ENCODE measurements at places on chromosomes 6 and 20.

GRCh38 chr6:88074791-88075190 is 27.1 kb downstream of the SPACA1 start:
- DNase-seq: no peak

DNA sequence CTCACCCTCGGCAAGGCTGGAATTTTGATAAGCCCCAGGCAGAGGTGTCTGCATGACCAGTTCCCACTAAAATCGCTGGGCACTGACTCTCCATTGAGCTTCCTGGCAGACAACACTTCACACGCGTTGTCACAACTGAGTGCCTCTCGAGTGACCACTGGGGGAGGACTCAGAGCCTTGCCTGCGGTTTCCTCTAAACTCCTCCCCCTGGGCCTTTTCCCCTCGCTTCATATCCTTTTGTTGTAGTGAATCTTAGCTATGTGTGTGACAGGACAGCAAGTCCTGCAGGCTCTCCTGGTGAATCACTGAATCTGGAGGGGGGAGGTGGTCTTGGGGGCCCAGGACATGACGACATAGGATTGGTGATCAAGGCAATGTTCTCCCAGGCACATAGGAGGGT is 670.8 kb downstream of the PRKN start:
- DNase-seq: peak; percentile 28

DNA sequence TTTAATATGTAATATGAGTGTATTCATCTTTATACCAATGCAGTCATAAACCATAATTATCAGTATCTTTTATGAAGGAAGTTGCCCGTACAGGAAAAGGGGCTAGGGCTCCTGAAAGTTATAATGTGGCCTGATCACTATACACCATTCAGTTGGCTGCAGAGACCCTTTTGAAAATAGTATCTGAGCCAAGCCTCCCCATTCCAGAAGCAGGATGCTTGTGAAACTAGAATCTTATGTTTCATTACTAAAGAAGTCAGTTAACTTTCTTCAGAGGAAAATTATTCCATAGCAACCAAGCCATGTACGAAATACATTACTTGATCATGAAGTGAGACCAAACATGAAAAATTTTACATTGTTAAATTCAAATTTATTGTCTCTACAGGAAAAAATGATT is 251.5 kb upstream of the TCF21 start:
- no peak for DNase-seq

DNA sequence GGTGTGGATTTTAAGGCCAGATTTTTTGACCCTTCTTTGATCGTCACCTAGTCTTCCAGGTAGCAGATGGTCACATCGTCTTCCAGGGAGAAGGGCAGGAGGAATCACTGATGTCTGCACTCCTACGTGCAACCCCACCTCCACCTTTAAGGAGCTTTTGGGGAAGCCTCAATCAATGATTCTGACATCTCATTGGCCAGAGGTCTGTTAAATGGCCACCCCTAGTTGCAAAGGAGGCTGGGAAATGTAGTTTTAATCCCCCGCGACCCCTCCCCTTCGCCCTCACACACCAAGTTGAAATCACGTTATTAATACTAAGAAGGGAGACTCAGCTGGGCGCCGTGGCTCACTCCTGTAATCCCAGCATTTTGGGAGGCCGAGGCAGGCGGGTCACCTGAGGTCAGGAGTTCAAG is 151.4 kb downstream of the BCAS1 start:
- no peak for DNase-seq

- DNase-seq: peak; percentile 67
Observed at GRCh38 chr6:20811109-20811761, 277.0 kb downstream of the CDKAL1 start.

DNA sequence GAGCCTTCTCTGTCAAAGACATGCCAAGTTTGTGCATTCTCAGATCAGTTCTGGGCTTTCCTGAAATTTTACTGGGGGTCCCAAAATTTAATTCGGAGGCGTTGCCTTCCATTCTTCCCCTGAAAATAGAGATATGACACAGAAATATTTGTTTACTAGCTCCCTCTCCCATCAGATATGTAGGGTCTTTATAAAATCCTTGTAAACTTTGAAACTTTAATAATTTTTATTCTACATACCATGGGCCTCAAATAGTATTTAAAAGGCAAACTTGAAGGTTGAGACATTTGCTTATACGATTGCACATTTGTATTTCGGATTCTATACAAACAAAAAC is 54.6 kb downstream of the IL20RA start:
- no peak for DNase-seq

DNA sequence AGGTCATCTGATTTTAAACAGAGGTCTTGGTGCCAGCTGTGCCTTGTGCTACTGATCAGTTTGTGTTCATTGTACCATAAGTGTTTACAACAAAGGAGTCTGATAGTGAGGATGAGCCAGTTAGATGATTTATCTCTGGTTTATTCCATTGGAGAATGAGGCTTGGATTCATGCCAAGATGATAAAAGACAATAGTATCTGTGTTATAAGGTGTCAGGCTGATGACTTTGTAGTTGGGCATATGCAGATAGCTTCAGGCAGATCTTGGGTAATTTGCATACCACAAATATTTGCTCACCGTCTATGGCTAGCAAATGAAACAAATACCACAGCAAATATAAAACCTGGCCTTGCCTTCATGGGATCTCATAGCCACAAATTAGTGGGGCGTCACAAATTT is 43.3 kb upstream of the PHACTR2 start:
- DNase-seq: no peak

DNA sequence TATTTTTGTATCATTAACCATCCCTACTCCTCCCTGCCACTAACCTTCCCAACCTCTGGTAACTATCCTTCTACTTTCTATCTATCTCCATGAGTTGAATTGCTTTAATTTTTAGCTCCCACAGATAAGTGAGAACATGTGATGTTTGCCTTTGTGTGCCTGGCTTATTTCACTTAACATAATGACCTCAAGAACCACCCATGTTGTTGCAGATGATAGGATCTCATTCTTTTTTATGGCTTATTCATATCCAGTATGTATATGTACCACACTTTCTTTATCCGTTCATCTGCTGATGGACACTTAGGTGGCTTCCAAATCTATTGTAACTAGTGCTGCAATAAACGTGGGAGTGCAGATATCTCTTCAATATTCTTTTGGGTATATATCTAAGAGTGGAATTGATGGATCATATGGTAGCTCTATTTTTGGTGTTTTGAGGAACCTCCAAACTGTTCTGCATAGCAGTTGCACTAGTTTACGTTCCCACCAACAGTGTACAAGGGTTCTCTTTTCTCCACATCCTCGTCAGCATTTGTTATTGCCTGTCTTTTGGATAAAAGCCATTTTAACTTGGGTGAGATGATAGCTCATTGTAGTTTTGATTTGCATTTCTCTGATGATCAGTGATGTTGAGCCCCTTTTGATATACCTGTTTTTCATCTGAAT is 201.4 kb downstream of the ARHGAP18 start:
- no peak for DNase-seq

DNA sequence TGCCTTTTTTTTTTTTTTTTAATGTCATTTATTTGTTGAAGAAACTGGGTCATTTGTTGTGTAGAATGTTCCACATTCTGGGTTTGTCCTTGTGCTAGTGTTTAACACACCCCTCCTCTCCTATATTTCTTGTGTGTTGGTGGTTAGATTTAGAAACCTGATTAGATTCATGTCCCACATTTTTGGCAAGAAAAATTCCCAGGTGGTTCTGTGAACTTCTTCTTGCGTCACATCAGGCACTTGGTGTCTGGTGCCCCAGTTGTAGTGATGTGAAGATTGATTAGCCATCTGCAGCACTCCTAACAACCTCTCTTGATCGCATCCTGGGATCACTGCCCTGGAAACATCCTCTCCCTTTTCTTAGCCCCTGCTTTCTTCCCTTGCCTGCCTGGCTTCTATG is 7.8 kb downstream of the PIGT start:
- no peak for DNase-seq

DNA sequence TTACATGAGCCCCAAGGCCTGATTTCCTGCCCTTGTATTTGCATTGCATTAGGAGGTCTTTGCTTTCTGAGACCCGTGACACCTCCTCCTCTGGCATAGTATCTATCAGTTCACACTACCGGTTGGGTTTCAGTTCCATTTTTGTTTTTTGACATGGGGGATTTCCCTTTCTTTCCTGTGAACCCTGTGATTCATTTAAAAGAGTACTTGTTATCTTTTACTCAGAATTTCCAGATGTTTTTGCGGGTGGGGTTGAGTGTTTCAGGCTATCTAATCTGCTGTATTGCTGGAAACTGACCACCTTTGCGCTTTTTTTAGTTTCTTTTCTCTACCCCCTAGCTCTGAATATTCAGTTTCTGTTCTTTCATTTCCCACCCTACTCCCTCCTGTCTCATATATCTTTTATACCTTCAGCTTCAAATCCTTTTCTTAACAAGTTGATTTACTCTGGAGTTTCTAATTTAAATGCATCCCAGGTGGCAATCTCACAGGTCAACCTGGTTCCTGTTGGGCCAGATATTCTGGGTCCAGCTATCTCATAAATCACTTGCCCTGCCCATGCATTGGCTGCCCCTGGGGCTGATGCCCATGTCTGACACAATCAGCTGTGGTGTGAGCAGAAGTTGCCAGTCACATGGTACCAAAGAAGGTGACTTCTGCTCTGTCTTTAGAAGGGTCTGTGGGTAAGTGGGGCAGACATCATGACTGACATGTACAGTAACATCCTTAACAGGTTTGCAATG is 14.3 kb upstream of the NCOA3 start:
- DNase-seq: no peak

DNA sequence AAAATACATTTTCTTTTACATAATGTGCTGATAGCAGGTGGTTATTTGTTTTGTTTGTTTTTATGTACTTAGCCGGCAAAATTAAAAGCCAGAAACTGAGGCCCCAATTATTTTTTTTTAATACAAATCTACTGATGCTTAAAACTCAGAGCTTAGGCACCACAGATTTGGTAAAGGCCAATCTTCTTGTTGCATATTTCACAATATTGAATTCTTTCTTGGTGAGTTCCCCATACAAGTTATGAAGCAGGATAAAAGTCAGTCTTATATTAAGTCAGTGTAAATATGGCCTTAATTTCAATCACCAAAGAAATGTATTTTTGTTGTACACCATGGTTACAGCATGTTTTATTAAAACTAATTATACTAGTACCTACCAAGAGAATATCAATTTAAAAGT is 16.3 kb upstream of the ZDHHC14 start:
- DNase-seq: no peak

DNA sequence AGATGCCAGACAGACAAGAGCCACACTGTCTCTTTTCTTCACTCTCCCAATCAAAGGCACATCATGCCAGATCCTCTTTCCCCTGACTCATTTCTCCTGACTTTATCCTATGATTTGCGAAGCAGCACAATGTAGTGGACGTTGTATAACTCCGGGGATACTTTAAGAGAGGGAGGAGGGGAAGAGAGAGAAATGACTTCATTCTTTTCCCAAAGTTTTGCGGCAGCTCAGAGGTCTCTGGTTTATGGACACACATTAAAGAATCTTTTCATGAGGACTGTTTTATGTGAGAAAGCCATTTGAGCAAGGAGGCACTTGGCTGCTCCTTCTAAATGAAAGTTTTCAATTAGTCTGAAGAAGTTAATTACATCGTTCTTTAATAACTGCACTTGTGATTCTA is 75.1 kb upstream of the MC3R start:
- no peak for DNase-seq

GRCh38 chr20:19888269-19888671 is 128.9 kb upstream of the NAA20 start:
- no peak for DNase-seq

- no peak for DNase-seq
Observed at GRCh38 chr20:54377992-54378773, 97.2 kb upstream of the DOK5 start.

GRCh38 chr6:138330763-138331162 is 46.9 kb upstream of the SMIM28 start:
- no peak for DNase-seq

- DNase-seq: no peak
Observed at GRCh38 chr20:56428881-56429280, 16.8 kb downstream of the CASS4 start.

GRCh38 chr20:5787796-5788165 is 37.6 kb downstream of the SHLD1 start:
- no peak for DNase-seq

Data from HTR-8/SVneo (cell line).